GM13976 (cell line): ENCODE measurements at places on chromosomes 12 and 14.

- peak; percentile 77 for DNase-seq
Observed at GRCh38 chr14:21476523-21476924, 235 bp downstream of the RAB2B start.

GRCh38 chr12:115267464-115267863 lies 583.5 kb upstream of the TBX3 start:
- DNase-seq = no peak

GRCh38 chr14:64391113-64391725 lies 3.1 kb downstream of the MTHFD1 start:
- no peak for DNase-seq

DNA sequence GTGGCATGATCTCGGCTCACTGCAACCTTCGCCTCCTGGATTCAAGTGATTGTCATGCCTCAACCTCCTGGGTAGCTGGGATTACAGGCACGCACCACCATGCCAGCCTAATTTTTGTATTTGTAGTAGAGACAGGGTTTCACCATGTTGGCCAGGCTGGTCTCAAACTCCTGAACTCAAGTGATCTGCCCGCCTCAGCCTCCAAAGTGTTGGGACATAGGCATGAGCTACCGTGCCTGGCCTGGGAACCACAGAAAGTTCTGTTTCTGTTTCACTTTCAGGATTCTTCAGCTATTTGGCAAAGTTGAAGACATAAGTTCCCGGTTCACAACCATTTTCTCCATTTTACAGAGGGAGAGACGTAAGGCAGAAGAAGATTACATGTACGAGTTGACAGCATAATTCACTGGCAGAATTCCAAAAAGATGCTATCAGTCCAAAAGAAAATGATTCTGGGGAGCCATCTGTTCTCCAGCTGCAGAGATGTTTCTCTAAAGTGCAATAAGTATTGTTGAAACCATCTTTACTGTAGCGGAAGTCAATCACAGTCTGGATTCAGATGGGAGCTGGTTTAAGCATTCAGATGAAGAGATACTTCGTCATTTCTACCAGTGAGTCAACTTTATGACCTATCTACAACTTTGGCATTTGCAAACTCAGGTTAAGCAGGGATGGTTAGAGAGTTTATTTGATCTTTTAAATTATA lies 8.1 kb upstream of the RNF34 start:
- DNase-seq = peak; percentile 67

- DNase-seq = no peak
Observed at GRCh38 chr12:41736436-41736835, 408.2 kb downstream of the GXYLT1 start.

GRCh38 chr12:104454997-104455396 lies 1.8 kb upstream of the CHST11 start:
- no peak for DNase-seq

DNA sequence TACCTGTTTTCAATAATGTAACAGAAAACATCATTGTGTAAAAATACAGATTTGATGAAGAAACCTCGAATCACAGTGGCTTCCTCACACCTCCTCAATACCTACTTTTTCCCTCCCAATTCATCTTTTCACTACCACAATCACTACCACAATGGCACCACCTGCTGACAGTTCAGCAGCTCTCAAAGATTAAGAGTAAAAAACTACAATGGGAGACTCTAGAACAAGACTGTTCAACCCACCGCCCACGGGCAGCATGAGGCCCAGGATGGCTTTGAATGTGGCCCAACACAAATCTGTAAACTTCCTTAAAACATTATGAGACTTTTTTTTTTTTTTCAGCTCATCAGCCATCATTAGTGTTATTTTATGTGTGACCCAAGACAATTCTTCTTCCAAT lies 15.2 kb downstream of the MED6 start:
- peak; percentile 39 for DNase-seq

- no peak for DNase-seq
Observed at GRCh38 chr14:41313196-41313595, 293.5 kb upstream of the LRFN5 start.

DNA sequence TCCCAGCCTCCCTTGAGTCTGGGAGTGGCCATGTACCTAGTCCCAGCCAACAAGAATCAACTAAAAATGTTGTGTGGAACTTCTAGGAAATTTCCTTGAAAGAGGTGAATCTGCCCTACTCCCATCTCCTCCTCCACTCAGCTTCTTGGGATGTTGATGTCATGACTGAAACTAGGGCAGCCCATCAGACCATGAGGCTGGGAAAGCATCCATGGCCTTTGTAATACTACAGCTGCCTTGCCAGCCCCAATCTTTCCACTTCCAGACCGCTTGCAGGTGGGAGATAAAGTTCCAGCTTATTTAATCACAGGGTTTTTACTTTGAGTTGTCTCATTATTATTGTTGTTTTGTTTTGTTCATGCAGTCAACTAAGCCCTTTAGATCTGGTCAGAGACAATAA lies 170.3 kb upstream of the LMNTD1 start:
- DNase-seq = no peak

- no peak for DNase-seq
Observed at GRCh38 chr14:34593740-34594375, 36.1 kb downstream of the SNX6 start.

DNA sequence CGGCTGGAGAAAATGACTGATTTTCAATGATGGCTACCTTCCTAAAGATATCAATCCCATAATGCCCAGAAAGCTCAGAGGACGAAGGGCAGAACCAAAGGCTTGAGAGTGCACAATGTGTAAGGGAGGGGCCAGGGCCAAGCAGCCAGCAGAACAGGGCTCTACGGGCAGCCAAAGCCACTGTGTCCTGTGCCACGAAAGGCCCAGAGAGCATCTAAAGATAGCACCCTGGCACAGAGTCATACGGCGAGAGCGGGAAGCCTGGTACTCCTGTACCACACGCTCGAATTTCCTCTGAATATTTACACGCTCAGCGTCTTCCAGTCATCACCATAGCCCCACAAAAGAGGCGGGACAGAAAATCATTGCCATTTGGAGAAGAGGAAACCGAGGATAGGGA lies 39.5 kb downstream of the PRMT8 start:
- DNase-seq = no peak

GRCh38 chr12:53427905-53428594 lies 4.4 kb downstream of the AMHR2 start:
- DNase-seq = no peak

DNA sequence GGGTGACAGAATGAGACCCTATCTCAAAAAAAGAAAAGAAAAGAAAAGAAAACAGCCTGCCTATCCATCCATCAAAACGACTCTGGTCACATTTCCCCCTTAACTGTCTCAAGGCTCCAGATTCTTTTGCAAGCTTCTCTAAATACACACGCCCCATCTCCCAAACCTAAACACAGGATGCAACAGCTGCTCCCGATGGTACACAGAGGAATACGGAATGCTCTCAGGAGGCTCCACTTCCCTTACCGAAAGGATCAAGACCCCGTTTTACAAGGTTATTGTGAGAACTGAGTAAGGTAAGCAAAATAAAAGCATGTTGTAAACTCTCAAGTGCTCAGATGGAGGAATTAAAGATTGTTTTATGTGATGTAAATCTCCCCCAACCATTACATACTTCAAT lies 62.3 kb downstream of the NT5DC3 start:
- DNase-seq = no peak

GRCh38 chr12:97650242-97650641 lies 187.6 kb downstream of the RMST start:
- DNase-seq = no peak

DNA sequence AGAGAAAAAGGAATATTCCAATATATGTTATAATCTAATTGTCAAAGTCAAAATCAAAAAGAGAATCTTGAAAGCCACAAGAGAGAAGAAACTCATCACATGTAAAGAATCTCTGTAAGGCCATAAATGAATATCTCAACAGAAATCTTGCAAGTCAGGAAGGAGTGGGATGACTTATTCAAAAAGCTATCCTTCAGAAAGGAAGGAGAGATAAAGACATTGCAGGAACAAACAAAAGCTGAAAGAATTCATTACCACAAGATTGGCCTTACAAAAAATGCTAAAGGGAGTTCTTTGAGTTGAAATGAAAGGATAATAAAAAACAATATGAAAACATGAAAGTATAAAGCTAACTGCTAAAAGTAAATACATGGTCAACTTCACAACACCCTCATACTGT lies 286.8 kb downstream of the LRIG3 start:
- no peak for DNase-seq

DNA sequence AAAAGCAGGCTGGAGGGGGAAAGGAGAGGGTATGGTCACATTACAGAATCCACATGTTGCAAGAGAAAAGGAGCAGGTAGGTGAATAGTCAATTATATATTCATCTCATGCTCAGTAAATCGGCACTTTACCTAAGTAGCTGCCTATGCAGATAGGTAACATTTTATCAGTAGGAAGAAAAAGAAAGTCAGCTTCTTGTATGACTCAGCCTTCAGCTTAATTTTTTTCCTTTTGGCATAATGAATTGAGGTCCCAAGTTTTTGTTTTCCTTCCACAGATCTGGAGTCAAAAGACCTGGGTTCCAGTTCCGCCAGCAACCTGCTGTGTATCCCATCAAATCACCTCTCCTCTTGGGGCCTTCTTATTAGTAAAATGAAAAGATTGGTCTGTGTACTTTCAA lies 6.0 kb upstream of the ACSM4 start:
- no peak for DNase-seq

DNA sequence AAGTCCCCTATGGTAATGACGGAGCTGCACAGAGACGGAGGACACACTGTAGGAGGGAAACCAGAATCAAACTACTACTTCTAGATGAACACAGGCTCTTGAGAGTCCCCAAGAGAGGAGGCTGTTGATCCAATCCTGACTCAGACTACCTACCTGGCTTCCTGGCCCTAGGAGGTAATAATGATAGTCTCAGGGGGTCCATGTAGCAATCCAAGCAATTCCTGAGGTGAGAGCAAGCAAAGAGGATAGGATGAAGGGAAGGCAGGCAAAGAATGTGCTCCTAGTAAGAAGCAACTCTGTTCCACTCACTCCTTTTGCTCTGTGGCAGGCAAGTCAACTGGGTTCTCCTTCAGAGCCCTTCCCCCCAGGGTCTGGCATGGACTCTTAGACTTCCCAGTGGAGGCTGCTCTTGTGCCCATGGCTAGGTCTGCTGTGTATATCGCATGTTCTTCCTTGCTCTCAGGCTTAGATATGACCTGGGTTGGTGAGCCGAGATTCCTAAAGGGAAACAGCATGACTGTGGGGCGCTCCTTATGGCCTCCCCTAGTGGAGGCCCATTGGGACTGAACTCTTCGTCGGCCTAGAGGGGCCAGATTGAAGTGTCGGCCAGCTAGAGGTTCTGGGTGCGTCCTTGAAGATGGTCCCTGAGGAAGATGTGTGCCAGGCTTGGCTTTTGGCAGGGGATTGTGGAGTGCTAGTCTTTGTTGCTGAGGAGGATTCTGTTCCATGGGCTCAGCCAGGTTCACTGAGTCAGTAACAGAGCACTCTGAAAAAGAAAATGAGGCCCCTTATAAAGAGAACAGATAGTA lies 2.1 kb downstream of the TINF2 start:
- no peak for DNase-seq

GRCh38 chr12:55729819-55730818 lies 1.3 kb upstream of the CD63 start:
- DNase-seq = peak; percentile 73

DNA sequence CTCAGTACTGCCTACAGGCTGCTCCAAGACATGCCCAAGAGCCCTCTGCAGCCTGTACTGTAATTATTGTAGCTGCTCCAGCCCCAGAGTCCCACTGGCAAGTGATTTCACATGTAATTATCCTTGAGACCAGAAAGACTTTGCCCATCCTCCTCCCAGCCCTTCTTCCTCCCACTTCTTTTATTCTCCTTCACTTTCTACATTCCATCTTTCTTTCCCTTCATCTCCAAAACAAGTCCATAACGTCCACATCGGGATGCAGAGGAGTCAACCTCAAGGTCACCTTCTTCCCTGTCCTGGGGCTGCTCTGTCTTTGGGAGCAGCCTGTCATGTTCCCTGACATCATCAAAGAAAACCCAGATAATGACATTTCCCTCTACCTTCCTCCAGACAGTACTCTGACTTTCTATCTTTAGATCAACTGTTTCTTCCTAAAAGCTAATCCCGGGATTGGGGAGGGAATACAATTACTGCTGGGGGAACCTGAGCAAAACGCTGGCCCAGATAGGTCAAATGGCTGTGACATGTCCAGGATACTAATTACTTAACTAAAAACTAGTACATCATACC lies 39.1 kb downstream of the SLC8A3 start:
- DNase-seq = no peak

- DNase-seq = peak; percentile 53
Observed at GRCh38 chr14:78022059-78022458, 148.1 kb upstream of the NRXN3 start.

- DNase-seq = no peak
Observed at GRCh38 chr12:56082382-56082781, 2.4 kb downstream of the ERBB3 start.

DNA sequence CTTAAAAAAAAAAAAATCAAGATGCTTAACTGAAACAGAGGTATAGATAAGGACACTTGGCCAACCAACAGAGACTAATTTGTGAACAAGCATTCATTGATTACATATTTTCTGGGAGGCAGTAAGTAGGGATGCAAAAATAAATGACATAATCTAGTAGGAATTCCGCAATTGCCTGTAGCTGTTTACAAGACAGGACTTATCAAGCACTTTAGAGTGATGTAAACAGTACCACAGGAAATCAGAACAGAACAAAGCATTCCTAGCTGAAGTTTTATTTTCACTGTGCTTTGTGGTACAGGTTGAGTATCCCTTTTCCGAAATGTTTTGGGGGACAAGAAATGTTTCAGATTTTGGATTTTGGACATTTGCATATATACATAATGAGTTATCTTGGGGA lies 68.2 kb upstream of the FGD4 start:
- DNase-seq = no peak

- no peak for DNase-seq
Observed at GRCh38 chr12:14883686-14884085, 2.0 kb downstream of the MGP start.

- DNase-seq = no peak
Observed at GRCh38 chr14:22449600-22449905, 139.5 kb downstream of the DAD1 start.

- DNase-seq = no peak
Observed at GRCh38 chr14:99562856-99563748, 40.9 kb downstream of the CCDC85C start.

DNA sequence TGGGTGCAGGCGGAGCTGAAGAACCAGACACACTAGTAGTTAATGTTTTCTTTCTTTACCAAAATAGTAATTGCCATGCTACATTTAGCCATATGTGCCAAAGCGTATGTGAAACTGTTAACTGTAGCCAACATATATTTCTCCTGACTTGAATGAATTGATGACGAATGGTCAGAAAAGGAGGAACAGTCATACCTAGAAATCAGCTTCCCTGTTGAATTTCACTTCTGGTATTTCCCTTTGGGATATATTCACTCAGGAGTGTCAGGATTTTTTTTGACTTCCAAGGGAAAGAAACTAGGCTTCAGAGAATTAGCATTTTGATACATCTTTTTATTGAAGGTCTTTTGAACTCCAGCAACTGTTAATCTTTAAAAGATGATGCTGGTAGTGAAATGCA lies 87.0 kb downstream of the ERC1 start:
- no peak for DNase-seq

DNA sequence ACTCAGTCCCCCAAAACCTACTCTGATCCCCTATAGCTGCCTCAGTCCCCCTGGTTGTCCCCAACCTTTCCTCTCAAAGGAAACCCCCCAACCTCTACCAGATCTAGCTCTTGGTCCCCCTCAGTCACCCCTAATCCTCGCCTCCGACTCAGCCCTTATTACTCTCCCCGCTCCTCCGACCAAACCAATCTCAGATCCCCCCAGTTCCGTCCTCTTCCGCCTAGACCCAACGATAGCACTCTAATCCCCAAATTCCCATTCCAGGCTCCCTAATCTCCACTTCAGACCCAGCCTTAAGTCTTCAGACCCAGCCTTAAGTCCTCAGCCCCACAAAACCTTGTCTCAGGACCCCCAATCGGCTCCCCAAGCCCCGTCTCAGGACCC lies 612 bp downstream of the VPS37B start:
- DNase-seq = no peak

- DNase-seq = no peak
Observed at GRCh38 chr14:38442208-38442607, 186.3 kb upstream of the CLEC14A start.
